ENCODE measurements at places on chromosomes 6 and 20.

GRCh38 chr20:33630507-33630906 is 31.6 kb upstream of the C20orf144 start:
- DNase-seq, result no peak

DNA sequence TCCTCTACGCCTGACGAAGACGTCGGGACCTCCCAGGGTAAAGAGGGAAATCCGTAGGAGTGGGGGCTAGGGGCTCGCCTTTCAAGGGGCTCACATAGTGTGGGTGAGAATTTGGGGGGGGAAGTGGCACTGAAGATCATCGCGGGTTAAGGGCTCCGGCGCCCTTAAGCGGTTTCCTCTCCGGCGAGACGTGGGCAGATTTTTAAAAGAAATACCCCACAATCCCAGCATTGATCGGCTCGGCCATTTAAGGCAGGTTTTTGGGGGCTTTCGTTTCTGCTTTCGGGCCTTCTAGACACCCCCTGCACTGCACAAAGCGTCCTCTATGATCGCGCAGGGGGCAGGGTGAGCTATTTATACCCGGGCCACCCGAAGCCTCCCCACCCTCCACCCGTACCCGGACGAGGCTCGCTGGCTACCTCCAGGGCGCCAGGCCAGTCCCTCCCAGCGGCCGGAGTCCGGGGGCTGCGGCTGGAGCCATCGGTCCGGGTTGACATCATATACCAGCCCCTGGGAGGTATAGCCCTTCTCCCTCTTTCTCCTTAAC is 1.2 kb downstream of the NKX2-2 start:
- no peak for DNase-seq

DNA sequence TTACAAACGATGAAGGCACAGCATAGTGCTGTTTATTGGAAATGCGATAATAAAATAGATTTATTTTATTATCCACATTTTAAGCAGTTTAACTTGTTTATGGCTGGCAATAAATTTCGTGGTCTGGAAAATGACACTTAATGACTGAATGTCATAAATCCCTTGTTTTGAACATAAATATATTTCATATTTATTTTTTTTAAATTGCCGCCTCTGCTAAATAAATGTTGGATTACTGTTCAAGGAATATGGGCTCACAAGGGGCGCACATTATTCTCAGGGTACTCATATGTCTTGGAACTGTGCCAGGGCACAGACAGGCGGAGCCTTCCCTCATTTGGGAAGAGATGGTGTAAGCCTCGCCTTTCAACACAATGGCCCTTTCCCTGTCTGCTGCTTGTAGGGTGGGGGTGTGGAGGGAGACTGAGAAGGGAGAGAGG is 134.3 kb downstream of the PXDC1 start:
- DNase-seq, result no peak

- DNase-seq, result no peak
Measured at GRCh38 chr6:105087571-105088211, 92.1 kb downstream of the POPDC3 start.

- DNase-seq, result no peak
Measured at GRCh38 chr6:9161731-9162130, 726.4 kb upstream of the SLC35B3 start.

DNA sequence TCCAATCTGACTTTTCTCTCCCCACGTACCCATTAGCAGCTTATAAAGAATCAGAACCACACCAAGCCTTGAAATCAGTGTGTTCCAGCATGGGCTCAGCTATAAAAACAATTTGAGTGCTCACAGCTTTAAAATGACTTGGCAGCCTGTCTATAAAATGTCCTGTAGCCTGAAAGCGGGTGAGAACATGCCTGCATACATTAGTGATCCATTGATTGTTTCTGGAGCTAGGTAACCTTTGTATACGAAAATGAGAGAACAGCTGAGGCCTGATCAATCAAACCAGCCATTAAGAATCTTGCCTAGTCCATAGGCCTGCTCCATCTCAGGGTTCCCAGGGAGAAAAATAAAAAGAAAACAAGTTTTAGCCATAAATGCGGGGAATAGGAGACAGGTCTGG is 245.8 kb upstream of the SULF2 start:
- DNase-seq, result no peak

- no peak for DNase-seq
Measured at GRCh38 chr6:106916891-106917290, 57.6 kb downstream of the CD24 start.

- DNase-seq, result no peak
Measured at GRCh38 chr6:146090474-146090873, 61.6 kb downstream of the GRM1 start.

GRCh38 chr20:46773680-46774079 is 64.2 kb downstream of the SLC2A10 start:
- no peak for DNase-seq

GRCh38 chr6:42320762-42321161 is 103.1 kb upstream of the MRPS10 start:
- no peak for DNase-seq

DNA sequence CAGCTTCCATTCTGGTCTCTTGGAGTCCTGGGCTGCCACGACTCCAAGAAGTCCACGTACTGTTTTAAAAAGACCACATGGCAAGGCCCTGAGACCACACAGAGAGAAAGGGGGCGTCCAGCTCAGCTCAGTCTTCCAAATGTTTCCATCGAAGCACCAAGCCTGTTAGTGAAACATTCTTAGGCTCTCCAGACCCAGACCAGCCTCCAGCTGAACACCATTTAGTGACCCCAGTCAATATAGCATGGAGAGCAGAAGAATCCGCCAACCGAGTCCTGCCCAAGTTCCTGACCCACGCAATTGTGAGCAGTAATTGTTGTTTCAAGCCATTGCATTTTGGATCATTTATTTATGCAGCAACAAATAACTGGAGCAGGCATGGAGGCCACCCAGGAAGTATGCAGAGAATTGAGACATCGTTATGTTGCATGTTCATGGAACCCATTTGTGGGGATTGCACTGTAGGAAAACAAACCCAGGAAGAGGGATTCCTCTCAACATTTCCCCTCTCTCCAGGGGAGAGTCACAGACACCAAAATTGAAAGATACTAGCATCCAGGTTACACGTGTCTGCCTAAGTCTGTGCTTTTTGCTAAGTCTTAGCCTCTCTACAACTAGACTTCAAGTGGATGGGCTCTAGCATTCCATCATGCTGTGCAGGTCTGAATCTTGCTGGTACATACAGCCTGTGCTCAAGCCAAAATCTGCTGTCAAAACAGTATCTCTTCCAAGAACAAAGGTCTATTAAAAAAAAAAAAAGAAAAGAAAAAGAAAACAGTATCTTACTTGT is 42.7 kb downstream of the SNRNP48 start:
- DNase-seq, result no peak

GRCh38 chr20:45229264-45230056 is 8.3 kb downstream of the SEMG2 start:
- no peak for DNase-seq

- no peak for DNase-seq
Measured at GRCh38 chr20:38790200-38791053, 15.1 kb upstream of the PPP1R16B start.

GRCh38 chr20:35274172-35275092 is 3.5 kb downstream of the MMP24OS start:
- no peak for DNase-seq

DNA sequence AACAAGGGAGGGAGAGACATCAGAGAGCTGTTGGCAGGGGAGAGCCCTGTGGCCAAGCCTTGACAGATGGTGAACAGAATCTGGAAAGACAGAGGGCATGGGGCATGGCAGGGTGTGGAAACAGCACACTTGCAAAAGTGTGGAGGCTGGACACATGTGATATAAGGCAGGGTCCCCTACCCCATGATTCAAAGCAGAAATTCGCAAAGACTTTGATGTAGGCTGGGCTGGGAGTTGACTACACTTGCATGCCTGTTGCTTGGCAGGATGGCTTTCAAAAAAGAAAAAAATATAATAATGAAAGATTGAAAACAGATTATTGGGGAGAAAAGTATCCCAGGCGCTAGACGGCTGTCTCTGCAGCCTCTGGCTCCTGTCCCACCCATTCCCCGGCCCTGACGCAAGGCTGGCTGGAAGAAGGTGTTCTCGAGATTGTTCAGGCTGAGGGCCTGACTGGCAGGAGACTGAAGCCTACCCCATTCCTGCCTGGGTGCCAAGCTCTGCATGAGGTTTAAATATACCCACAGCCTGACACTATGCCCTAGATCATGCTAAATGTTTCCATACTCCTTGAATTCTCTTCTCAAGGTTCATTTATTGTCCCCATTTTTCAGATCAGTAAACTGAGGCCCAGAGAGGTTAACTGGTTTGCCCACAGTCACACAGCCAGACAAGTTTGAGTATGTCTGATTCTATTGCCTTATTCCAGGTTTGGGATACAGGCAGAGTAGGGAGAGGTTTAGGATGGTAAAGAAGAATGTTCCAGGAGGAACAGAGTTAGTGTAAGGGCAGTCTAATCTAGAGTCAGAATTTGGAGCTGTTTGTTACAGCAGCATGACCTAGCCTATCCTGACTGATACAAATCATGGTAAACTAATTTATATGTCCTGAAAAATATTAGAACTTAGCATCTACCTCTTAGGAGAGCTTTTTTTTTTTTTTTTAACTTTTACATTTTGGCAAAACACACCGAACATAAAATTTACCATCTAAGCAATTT is 23.4 kb upstream of the CCN5 start:
- DNase-seq, result no peak

GRCh38 chr6:36615018-36615761 is 21.0 kb downstream of the SRSF3 start:
- DNase-seq, result no peak

DNA sequence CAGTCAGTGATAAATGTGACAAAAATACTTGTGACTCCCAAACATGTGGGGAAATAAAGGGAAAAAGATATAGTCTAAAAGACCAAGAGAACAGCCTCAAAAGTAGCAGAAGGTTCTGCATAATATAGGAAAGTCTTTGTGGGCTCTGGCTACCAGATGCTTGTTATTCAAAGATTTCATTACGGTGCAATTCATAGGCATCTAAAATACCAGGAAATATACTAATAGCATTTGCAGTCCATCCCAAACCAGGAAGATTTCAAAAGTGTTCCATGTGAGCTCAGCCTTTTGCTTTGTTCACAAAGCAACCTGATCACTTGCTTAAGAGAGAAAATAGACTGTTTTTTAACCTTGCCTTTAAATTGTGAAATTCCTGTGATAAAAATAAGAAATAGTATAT is 506.7 kb upstream of the MARCKS start:
- no peak for DNase-seq

DNA sequence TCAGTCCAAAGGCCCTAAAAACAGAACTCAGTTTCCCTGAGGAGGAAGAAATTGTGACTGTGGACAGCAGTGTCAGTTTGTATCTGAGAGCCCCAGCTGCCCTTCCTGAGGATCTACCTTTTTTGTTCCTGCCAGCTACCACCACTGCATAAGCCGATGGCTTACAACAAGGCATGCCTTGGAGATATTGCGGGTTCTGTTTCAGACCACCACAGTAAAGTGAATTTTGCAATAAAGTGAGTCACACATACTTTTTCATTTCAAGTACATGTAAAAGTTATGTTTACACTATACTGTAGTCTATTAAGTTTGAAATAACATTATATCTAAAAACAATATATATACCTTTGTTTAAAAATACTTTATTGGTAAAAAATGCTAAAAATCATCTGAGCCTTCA is 9.6 kb upstream of the CST3 start:
- no peak for DNase-seq

DNA sequence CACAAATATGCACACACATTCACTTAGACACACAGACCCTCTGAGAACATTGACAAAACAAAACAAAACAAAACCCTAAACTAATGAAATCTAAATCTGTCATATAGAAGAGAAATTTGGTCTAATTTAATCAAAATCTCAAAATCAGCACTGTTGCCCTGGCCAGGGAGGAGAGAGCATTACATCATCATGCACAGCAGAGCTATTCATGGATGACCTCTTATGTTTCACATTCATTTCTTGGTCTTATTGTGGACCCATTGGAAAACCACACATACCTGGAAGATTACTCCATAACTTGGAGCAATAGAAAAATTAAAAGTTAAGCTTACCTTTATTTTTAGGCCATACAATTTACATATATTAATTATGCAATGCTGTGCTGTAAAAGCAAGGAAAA is 1223.6 kb upstream of the GJE1 start:
- DNase-seq, result peak; percentile 5

- no peak for DNase-seq
Measured at GRCh38 chr6:25774120-25774715, 19.7 kb downstream of the SLC17A4 start.

DNA sequence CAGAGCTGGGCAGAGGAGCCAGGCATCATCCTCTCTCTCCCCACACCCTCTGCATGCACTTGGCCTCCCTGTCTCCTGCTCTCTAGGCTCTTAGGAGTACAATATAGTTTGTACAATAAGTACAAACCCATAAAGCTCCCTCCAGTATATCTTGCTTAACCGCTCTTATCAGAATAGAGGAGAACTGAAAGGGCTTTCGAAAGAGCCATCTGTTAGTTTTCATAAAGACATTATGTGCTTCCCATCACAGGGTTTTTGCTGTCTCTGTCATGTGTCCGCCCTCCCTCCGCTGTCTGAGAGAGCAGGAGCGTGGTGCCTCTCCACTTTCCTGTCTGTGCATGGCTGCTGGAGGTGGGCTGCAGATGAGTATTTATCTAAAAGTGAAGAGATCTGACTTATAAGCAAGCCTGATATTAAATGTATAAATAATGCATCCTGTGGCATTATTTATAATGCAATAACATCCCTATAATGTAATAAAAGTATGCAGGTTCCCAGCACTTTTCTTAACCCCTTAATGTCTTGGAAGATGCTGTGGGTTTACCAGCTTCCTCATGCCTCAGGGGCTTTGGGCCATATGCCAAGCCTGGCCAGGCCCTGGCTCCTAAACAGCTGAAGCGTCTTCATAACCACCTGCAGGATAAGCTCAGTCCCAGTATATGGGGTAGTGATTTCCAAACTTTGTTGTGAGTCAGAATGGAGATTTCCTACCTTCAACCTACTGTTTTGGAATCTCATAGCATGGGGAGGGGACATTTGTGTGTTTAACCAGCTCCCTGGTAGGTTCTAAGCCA is 297.1 kb downstream of the DHX35 start:
- no peak for DNase-seq

DNA sequence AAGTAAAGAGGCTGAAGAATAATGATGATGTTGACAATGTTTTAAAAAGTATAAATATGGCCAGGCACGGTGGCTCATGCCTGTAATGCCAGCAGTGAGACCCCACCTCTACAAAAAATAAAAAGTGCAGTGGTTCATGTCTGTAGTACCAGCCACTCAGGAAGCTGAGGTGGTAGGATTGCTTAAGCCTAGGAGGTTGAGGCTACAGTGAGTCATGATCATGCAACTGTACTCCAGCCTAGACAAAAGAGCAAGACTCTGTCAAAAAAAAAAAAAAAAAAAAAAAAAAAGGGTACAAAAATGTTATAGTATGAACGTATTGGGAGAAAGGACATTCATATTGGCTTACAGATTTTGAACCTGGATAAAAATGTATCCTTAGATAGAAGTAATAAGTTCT is 543.1 kb upstream of the IRAK1BP1 start:
- DNase-seq, result no peak

- DNase-seq, result no peak
Measured at GRCh38 chr6:2450546-2450945, 205.1 kb upstream of the GMDS start.

DNA sequence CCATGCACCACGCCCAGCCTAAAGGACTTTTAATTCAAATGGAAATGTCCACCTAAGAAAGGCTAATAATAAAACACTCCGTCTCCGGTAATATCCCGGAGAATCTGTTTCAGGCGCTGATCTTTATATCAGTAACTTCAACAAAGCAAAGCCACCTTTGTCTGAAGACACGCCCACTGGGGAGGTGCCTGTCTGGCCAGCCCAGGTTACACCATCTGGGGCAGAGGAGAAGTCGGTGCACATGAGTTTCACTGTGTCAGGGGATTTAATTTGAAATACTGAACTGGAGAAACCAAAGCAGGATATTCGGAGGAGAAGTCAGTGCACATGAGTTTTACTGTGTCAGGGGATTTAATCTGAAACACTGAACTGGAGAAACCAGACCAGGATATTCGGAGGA is 9.4 kb downstream of the SERPINB6 start:
- DNase-seq, result no peak
